ENCODE measurements at places on chromosomes 16 and 17. TPM values are rescaled to one million over a fixed set of nuclear protein-coding genes. Genes with fewer than 3 reads are reported as not detected.

The DPEP2 gene
- total RNA-seq, result 3.8 TPM

DNA sequence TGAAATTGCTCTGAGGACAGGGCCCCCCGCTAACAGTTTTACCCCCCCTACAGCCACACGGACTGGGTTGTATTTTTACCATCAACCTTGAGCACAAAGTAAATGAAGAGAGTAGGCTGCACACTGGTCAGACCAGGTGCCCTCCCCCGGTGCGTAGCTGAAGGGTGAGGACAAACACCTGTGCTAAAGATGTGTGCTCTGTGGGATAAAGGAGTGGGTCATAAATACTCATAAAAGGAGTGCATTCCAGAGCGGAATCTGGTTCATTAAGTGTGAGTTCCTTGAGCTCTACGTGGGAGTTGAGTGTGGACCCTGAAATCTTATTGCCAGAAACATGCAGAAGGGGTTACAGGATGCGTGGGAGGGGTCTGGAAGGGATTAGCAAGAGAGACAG, 217.0 kb downstream of the CCDC182 start:
- H3K36me3 ChIP-seq, result no peaks in the 10 kb centered on the region
- no peak for DNase-seq
- no peak overlapping the region for H3K27ac ChIP-seq
- no peak overlapping the region for H3K4me3 ChIP-seq
- H3K4me1 ChIP-seq, result peaks cover 28% of the 10 kb centered on the region
- no peaks in the 10 kb centered on the region for H3K27me3 ChIP-seq

- H3K27me3 ChIP-seq, result no peaks in the 10 kb centered on the region
- no peak for DNase-seq
- peaks cover 42% of the 10 kb centered on the region for H3K36me3 ChIP-seq
- peaks cover 46% of the 10 kb centered on the region for H3K4me1 ChIP-seq
Observed at GRCh38 chr17:80845863-80846671, 145.6 kb upstream of the CHMP6 start.

- H3K27me3 ChIP-seq, result no peaks in the 10 kb centered on the region
- H3K4me3 ChIP-seq, result no peak overlapping the region
- peaks cover 1% of the 10 kb centered on the region for H3K36me3 ChIP-seq
- peaks cover 20% of the 10 kb centered on the region for H3K4me1 ChIP-seq
- DNase-seq, result no peak
Observed at GRCh38 chr16:15053904-15054303, 2.0 kb downstream of the NTAN1 start.

The SMIM36 gene
- total RNA-seq, result not detected

DNA sequence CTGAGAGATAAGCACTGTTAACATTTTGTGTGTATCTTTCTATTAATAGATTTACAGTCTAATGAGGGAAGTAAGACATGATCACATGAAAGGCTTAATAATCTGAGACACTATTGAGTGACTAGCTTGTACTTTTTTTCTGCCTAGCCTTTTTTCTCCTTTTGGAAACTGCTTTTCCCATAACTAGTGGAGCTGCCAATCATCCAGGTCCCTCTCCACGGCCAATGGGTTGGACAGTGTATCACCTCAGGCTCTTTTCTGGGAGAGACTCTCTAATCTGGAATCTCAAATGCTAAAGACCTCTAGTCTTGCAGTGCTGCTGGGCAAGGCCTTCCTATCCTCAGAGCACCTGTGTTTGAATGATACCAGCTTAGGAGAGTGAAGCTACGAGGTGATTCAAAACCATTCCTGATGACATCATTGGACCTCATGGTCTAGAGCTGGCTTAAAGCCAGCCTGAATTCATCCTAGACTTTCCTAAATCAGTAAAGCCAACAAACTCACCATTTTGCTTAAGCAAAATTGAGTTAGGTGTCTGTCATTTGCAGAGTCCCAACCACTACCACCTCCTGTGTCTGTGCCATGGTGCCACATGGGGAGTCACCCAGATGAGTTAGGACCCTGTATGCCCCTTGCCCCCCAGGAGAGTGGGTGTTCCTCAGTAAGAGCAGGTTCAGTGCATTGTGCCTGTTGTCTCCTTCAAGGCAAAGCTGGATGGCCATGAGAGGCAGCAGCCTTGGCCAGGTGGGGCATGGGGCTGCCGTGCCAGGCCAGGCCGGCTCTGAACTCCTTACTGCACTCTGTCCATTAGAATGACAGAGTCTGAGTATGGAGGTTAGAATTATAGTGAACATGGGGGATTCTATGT, 62.9 kb downstream of the SPECC1 start:
- H3K4me3 ChIP-seq, result no peak overlapping the region
- no peak for DNase-seq
- no peaks in the 10 kb centered on the region for H3K36me3 ChIP-seq
- no peak overlapping the region for H3K27ac ChIP-seq

The PABPN1L gene
- not detected for total RNA-seq

DNA sequence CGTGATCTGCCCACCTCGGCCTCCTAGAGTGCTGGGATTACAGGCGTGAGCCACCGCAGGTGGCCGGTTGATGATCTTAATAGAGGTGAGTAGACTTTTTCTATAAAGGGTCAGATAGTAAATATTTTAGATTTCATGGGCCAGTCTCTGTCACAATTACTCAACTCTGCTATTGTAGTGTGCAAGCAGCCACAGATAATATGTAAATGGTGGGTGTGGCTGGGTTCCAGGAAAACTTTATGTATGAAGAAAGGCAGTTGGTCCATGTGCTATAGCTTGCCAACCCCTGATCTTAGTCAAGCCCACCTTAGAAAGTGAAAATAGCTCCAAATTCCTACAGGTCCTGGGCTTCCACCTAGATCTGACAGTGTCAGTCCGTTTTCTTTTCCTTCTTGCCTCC, 94.9 kb upstream of the PMFBP1 start:
- no peak overlapping the region for H3K27ac ChIP-seq
- no peak overlapping the region for H3K4me3 ChIP-seq
- H3K27me3 ChIP-seq, result no peaks in the 10 kb centered on the region
- H3K4me1 ChIP-seq, result no peaks in the 10 kb centered on the region
- no peaks in the 10 kb centered on the region for H3K36me3 ChIP-seq

The CDC6 gene
- total RNA-seq, result 90.4 TPM

DNA sequence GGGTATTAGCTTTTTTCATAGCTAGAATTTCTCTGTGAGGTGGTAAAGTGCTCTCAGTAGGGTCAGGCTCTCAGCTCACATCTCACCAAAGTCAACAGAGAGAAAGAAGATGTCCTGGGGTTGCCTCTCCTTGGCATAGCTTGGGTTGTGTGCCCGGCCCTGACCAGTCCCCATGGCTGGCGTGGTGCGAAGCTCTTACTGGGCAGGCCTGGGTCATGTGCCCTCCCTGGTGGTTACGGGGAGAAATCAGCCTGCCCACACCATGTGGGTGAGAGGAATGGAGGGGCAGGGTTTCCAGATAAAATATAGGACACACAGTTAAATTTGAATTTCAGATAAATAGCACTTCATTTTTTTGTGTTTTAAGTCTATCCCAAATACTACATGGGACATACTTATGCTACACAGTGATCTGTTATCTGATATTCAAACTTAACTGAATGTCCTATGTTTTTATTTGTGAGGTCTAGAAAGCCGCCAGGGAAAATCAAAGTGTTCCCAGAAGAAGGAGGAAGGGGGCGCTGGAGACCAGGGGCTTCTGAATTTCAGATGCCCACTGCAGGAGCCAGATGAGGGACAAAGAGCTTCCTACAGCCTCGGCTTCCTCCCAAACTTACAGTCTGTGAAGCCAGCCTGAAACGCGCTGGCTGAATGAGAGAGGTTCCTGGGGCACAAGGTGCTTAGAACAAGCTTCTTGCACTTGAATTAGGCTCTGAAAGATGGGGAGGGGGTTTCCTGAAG, 45.4 kb downstream of the NKD1 start:
- DNase-seq, result no peak
- no peak overlapping the region for H3K4me3 ChIP-seq
- H3K27me3 ChIP-seq, result no peaks in the 10 kb centered on the region
- peaks cover 28% of the 10 kb centered on the region for H3K4me1 ChIP-seq

The HSPB9 gene
- total RNA-seq, result not detected

The ZSCAN10 gene
- not detected for total RNA-seq

GRCh38 chr17:54933921-54934320, 33.3 kb downstream of the TOM1L1 start:
- H3K4me3 ChIP-seq, result no peak overlapping the region
- H3K36me3 ChIP-seq, result no peaks in the 10 kb centered on the region
- DNase-seq, result no peak
- no peaks in the 10 kb centered on the region for H3K4me1 ChIP-seq
- peaks cover 3% of the 10 kb centered on the region for H3K27me3 ChIP-seq

GRCh38 chr17:44914148-44914547, 1.2 kb downstream of the GFAP start:
- no peak for DNase-seq
- no peak overlapping the region for H3K27ac ChIP-seq
- peaks cover 25% of the 10 kb centered on the region for H3K27me3 ChIP-seq
- H3K4me3 ChIP-seq, result no peak overlapping the region
- peaks cover 3% of the 10 kb centered on the region for H3K4me1 ChIP-seq

The IGFBP4 gene
- total RNA-seq, result 8.8 TPM

The ALOX12B gene
- total RNA-seq, result 2.0 TPM

DNA sequence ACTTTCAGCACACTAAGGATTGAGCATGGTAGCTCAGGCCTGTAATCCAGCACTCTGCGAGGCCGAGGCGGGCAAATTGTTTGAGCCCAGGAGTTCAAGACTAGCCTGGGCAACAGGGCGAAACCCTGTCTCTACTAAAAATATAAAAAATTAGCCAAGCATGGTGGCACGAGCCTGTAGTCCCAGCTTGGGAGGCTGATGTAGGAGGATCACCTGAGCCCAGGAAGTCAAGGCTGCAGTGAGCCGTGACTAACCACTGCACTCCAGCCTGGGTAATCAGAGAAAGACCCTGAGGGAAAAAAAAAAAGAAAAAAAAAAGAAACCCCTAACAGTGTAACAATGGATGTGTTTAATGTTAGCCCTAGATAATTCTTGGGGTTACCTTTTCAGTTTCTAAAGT, 24.0 kb downstream of the PARN start:
- DNase-seq, result no peak
- no peak overlapping the region for H3K4me3 ChIP-seq
- H3K4me1 ChIP-seq, result no peaks in the 10 kb centered on the region
- no peak overlapping the region for H3K27ac ChIP-seq
- peaks cover 37% of the 10 kb centered on the region for H3K36me3 ChIP-seq

- no peaks in the 10 kb centered on the region for H3K36me3 ChIP-seq
- H3K27ac ChIP-seq, result no peak overlapping the region
- no peak overlapping the region for H3K4me3 ChIP-seq
Observed at GRCh38 chr17:78232859-78233173, 1.4 kb downstream of the TMEM235 start.

- H3K27me3 ChIP-seq, result no peaks in the 10 kb centered on the region
- H3K36me3 ChIP-seq, result peaks cover 3% of the 10 kb centered on the region
- no peak overlapping the region for H3K4me3 ChIP-seq
- no peaks in the 10 kb centered on the region for H3K4me1 ChIP-seq
Observed at GRCh38 chr17:9309216-9309615, 266.4 kb downstream of the STX8 start.

The SLC35B1 gene
- total RNA-seq, result 35.3 TPM

The GUCY2D gene
- not detected for total RNA-seq

The P2RX5 gene
- 45.2 TPM for total RNA-seq

- no peaks in the 10 kb centered on the region for H3K27me3 ChIP-seq
- H3K27ac ChIP-seq, result no peak overlapping the region
Observed at GRCh38 chr17:50691550-50692447, 15.9 kb downstream of the ANKRD40 start.

The ERN2 gene
- not detected for total RNA-seq

DNA sequence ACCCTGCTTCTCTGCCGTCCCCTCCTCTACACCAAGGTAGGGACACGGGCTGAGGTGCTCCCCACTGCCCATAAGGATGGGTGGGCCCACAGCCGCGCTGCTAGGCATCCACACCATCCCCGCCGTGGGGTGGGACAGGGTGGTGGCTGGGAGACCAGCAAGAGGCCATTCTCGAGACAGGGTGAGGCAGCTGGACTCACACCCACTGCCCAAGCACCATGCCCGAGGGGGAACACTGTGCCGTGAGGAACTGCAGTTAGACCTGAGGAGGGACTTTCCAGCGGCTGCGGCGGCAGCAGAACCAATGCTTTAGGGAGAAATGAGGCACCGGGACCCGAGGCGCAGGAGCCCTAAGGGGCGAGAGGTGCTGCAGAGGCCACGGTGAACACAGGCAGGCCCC, 13.3 kb downstream of the PKD1 start:
- no peak for DNase-seq
- H3K4me3 ChIP-seq, result no peak overlapping the region
- H3K27ac ChIP-seq, result no peak overlapping the region
- no peaks in the 10 kb centered on the region for H3K27me3 ChIP-seq

DNA sequence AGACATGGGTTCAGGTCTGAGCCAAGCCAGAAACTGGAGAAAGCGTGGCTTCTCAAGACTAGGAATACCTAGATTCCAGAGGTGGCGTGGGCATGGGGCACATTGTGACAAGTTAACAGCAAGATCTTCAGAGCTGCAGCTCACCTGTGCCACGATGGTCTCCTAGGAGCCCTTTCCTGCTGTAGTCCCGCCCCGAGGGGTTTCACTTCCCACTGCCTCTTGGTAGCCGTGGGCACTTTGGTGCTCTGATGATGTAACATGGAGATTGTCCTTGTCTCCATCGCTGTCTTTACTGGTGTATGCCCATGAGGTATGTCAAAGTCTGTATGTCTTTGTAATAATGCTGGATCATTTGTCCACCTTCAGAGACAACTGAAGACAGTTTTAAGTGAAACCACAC, 89.7 kb downstream of the WWOX start:
- peaks cover 9% of the 10 kb centered on the region for H3K36me3 ChIP-seq
- H3K27ac ChIP-seq, result no peak overlapping the region
- H3K27me3 ChIP-seq, result no peaks in the 10 kb centered on the region
- H3K4me1 ChIP-seq, result no peaks in the 10 kb centered on the region

DNA sequence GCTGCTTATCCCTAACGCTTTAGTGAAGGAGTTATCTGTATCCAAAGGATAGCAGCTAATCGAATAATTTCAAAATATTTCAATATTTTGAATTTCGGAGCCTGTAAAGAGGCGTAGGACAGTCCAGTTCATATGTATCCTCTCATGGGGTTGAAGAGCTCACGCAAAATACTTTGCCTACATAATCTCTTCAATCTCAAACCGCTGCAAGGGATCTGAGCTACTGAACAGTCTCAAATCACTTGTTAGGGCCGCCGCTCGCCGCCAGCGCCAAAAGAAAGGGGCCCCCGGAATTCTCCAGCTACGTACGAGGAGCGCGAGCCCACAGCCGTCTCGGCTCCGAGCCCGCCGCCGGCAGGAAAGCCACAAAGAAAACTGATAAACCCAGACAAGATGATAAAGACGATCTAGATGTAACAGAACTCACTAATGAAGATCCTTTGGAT, 601 bp upstream of the RFWD3 start:
- H3K27me3 ChIP-seq, result no peaks in the 10 kb centered on the region
- peak overlapping the region; percentile 88 for H3K27ac ChIP-seq
- H3K4me3 ChIP-seq, result peak overlapping the region; percentile 89
- DNase-seq, result peak; percentile 49
- peaks cover 36% of the 10 kb centered on the region for H3K36me3 ChIP-seq

GRCh38 chr17:7258731-7259554, 3.3 kb downstream of the CLDN7 start:
- peaks cover 26% of the 10 kb centered on the region for H3K4me1 ChIP-seq
- peaks cover 19% of the 10 kb centered on the region for H3K27me3 ChIP-seq
- DNase-seq, result no peak
- H3K4me3 ChIP-seq, result no peak overlapping the region
- H3K27ac ChIP-seq, result peak overlapping the region; percentile 8
